Fibroblast of lung (primary cell): ENCODE measurements at places on chromosomes 6 and 20. TPM values are rescaled to one million over a fixed set of nuclear protein-coding genes. Genes with fewer than 3 reads are reported as not detected.

DNA sequence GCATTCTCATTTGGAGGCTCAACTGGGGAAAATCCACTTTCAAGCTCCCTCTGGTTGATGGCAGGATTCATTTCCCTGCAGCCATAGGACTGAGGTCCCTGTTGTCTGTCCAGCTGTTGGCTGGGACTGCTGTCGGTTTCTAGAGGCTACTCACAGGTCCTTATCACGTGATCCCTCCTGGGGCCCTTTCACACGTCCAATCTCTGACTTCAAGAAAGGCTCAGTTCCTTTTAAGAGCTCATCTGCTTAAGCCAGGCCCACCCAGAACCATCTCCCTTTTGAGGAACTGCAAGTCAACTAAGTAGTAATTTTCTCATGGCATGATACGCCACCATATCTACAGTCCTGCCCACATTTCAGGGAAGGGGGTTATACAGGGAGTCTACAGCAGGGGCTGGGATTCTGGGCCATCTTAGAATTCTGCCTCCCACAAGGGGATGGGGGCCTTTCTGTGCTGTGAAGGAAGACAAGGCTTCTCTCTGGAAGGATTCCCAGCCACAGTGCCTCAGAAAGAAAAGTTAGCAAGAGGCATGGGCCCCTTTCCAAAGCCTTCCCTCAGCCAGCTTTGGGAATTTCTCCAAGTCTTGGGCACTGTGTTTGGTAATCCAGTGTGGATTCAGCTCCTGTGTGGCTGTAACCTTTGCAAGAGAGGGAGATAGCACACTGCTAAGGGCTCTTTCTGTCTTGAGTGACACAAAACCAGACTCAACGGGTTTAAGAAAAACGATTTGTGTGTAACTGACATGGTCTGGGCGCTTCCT, 66.4 kb downstream of the CTCFL start:
- no peaks in the 10 kb centered on the region for H3K4me1 ChIP-seq
- H3K27ac ChIP-seq, result no peak overlapping the region
- peaks cover 11% of the 10 kb centered on the region for H3K27me3 ChIP-seq
- H3K36me3 ChIP-seq, result no peaks in the 10 kb centered on the region

DNA sequence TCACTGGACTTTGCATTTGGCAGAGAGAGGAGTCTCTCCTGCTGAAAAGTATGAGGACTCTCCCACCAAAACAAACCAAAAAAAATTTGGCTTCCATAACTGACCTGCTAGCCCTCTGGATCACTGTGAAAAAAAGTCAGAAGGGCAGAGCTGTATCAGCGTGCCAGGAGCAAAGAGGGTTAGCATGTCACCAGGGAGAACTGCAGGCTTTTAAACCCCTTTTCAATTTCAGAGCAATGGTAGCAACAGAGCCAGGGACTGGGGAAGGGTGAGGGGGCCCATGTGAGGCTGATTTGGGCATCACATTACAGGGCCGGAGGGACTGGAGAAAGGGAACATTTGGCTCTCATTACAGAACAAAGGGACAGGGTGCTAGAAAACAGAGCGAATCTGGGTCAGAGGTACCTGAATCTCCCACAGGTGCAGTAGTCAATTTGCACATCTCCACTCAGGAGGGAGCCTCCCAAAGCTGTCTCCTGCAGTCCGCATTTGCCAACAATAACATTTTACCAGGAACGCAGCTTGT, 185.7 kb upstream of the EYA4 start:
- H3K4me1 ChIP-seq, result no peaks in the 10 kb centered on the region
- DNase-seq, result no peak
- no peaks in the 10 kb centered on the region for H3K27me3 ChIP-seq
- H3K36me3 ChIP-seq, result no peaks in the 10 kb centered on the region
- H3K4me3 ChIP-seq, result no peak overlapping the region

DNA sequence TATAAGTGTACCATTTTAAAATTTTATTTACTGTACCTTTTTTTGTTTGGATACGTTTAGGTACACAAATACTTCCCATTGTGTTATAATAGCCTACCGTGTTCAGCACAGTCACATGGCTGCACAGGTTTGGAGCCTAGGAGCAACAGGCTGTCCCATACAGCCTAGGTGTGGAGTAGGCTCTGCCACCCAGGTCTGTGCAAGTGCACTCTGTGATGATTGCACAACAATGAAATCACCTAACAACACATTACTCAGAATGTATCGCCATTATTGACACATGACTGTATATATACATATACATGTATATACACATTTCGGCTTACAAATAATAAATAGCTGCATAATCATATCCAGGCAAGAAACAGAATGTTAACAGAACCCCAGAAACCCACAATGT, 15.4 kb downstream of the SERAC1 start:
- no peak overlapping the region for H3K4me3 ChIP-seq
- H3K27ac ChIP-seq, result no peak overlapping the region
- H3K27me3 ChIP-seq, result no peaks in the 10 kb centered on the region
- H3K36me3 ChIP-seq, result peaks cover 2% of the 10 kb centered on the region

- no peak overlapping the region for H3K27ac ChIP-seq
- peaks cover 8% of the 10 kb centered on the region for H3K4me1 ChIP-seq
- DNase-seq, result peak; percentile 90
- no peaks in the 10 kb centered on the region for H3K36me3 ChIP-seq
- no peaks in the 10 kb centered on the region for H3K27me3 ChIP-seq
- no peak overlapping the region for H3K4me3 ChIP-seq
Observed at GRCh38 chr6:21005816-21006570, 471.7 kb downstream of the CDKAL1 start.

The SNHG17 gene
- 5.4 and 10.6 TPM in 2 replicates for total RNA-seq

The ZNF341 gene
- total RNA-seq, result 0.77 and 0.99 TPM in 2 replicates

DNA sequence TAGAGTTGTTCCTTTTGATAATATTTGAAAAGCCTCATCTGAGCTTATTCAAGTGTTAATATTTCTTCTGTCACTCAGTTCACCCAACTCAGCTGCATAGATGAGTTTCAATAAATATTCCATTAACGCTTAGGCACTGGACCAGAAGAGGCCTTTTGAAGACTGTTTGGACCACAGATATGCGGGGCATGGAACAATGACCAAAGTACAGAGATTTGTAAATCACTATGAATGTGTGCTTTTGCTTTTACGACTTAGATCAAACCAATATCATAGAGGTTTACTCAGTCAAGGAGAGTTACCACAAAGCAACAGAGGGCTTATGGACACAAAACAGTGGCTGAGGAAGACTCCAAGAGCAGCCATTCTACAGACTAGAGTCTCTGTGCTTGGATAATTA, 99.9 kb downstream of the RTN4IP1 start:
- H3K27me3 ChIP-seq, result no peaks in the 10 kb centered on the region
- H3K27ac ChIP-seq, result peak overlapping the region; percentile 14
- H3K4me3 ChIP-seq, result no peak overlapping the region

GRCh38 chr6:77880501-77880900, 227.7 kb downstream of the MEI4 start:
- no peak overlapping the region for H3K4me3 ChIP-seq
- H3K27ac ChIP-seq, result no peak overlapping the region
- peak; percentile 70 for DNase-seq
- H3K4me1 ChIP-seq, result no peaks in the 10 kb centered on the region

The YTHDF1 gene
- 12.8 and 16.3 TPM in 2 replicates for total RNA-seq

GRCh38 chr20:49179368-49180277, 8.5 kb downstream of the STAU1 start:
- no peak overlapping the region for H3K27ac ChIP-seq
- H3K36me3 ChIP-seq, result no peaks in the 10 kb centered on the region
- no peak for DNase-seq
- H3K4me3 ChIP-seq, result no peak overlapping the region
- no peaks in the 10 kb centered on the region for H3K27me3 ChIP-seq

DNA sequence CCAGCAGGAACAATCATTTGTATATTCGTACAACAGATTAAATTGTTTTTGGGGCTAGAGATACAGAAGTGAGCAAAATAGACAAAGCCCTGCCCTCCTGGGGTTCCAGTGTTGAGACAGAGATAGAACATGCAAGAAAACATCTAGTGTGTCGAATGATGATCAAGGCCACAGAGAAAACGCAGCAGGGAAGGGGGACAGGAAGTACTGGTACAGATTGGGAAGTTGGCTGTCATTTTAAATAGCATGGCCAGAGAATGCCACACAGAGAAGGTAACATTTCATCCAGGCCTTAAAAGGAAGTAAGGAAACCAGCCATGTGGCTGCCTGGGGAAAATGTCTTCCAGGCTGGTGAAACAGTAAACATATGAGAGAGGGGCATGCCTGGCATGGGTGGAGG, 202.6 kb upstream of the MYLIP start:
- H3K36me3 ChIP-seq, result no peaks in the 10 kb centered on the region
- no peaks in the 10 kb centered on the region for H3K4me1 ChIP-seq
- no peak overlapping the region for H3K4me3 ChIP-seq
- no peak for DNase-seq
- H3K27ac ChIP-seq, result no peak overlapping the region
- H3K27me3 ChIP-seq, result no peaks in the 10 kb centered on the region

- H3K27ac ChIP-seq, result no peak overlapping the region
- H3K36me3 ChIP-seq, result no peaks in the 10 kb centered on the region
- H3K4me3 ChIP-seq, result no peak overlapping the region
- no peaks in the 10 kb centered on the region for H3K27me3 ChIP-seq
- peak; percentile 18 for DNase-seq
- peaks cover 2% of the 10 kb centered on the region for H3K4me1 ChIP-seq
Observed at GRCh38 chr6:75849329-75850025, 100.4 kb downstream of the MYO6 start.

The ABRACL gene
- total RNA-seq, result 19.7 and 29.8 TPM in 2 replicates

The KIAA1755 gene
- 2.8 and 3.1 TPM in 2 replicates for total RNA-seq
